ENCODE measurements at places on chromosomes 3 and 15. TPM values are rescaled to one million over a fixed set of nuclear protein-coding genes. Genes with fewer than 3 reads are reported as not detected.

SLC27A2 gene
- 0.50 TPM for total RNA-seq

ARHGEF3 gene
- total RNA-seq, result 2.1 TPM

CCR3 gene
- not detected for total RNA-seq

EFCC1 gene
- total RNA-seq, result not detected

NUP210 gene
- total RNA-seq, result not detected

GOLGA8T gene
- total RNA-seq, result not detected

ATP13A5 gene
- not detected for total RNA-seq

CYP8B1 gene
- total RNA-seq, result not detected

FGD5 gene
- total RNA-seq, result under 0.01 TPM

MYL3 gene
- not detected for total RNA-seq

PARP15 gene
- total RNA-seq, result under 0.01 TPM

CCDC39 gene
- not detected for total RNA-seq

RARRES1 gene
- 36.8 TPM for total RNA-seq

PLIN1 gene
- 0.15 TPM for total RNA-seq

GOLGA6D gene
- total RNA-seq, result not detected

ACSBG1 gene
- not detected for total RNA-seq

SLC24A5 gene
- not detected for total RNA-seq

GREM1 gene
- 26.1 TPM for total RNA-seq

SPATA12 gene
- under 0.01 TPM for total RNA-seq

PTH1R gene
- 0.34 TPM for total RNA-seq

ATP1B3 gene
- total RNA-seq, result 45.5 TPM

LMAN1L gene
- total RNA-seq, result not detected

FSIP1 gene
- total RNA-seq, result 0.17 TPM

C2CD4B gene
- total RNA-seq, result not detected

RTP1 gene
- not detected for total RNA-seq

ARMC8 gene
- total RNA-seq, result 39.4 TPM

KLF15 gene
- 3.3 TPM for total RNA-seq

CDHR4 gene
- not detected for total RNA-seq

SPTSSB gene
- not detected for total RNA-seq

ESYT3 gene
- 0.17 TPM for total RNA-seq

C3orf52 gene
- 1.6 TPM for total RNA-seq

KCNMB2 gene
- under 0.01 TPM for total RNA-seq

ISY1 gene
- 19.6 TPM for total RNA-seq

CAV3 gene
- not detected for total RNA-seq

PRKCD gene
- 5.1 TPM for total RNA-seq

PROS1 gene
- total RNA-seq, result 8.6 TPM

MOBP gene
- not detected for total RNA-seq

ADGRG7 gene
- total RNA-seq, result not detected

COL6A5 gene
- not detected for total RNA-seq

SOX2 gene
- total RNA-seq, result not detected

SERINC4 gene
- total RNA-seq, result 0.15 TPM

CD96 gene
- not detected for total RNA-seq

EPHB3 gene
- 0.89 TPM for total RNA-seq

AGTR1 gene
- 2.8 TPM for total RNA-seq

COMMD4 gene
- total RNA-seq, result 165 TPM

GSK3B gene
- 22.6 TPM for total RNA-seq

HPS3 gene
- 31.8 TPM for total RNA-seq

NPAP1 gene
- not detected for total RNA-seq
